Activated T-cell treated with anti-CD3 and anti-CD28 coated beads for 24 hours (primary cell): ENCODE measurements at places on chromosomes 7 and 10.

DNA sequence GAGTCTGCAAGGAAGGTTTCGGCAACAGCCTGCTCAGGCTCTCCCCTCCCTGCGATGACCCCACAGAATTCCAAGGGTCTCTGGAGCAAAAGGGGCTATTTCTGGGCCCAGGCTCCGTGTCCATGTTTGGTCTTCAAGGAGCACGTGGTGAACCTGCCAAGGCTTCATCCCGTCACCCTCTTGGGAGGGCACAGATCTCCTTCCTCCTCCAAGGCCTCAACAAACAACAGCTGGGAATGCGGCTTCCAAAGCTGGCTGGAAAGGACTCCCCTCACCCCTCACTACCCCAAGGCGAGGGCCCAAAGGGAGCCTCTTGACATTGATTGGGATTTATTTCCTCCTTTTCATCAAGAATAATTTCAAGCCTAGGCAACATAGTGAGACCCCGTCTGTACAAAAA is 14.0 kb upstream of the KPNA7 start:
- DNase-seq: no peak

DNA sequence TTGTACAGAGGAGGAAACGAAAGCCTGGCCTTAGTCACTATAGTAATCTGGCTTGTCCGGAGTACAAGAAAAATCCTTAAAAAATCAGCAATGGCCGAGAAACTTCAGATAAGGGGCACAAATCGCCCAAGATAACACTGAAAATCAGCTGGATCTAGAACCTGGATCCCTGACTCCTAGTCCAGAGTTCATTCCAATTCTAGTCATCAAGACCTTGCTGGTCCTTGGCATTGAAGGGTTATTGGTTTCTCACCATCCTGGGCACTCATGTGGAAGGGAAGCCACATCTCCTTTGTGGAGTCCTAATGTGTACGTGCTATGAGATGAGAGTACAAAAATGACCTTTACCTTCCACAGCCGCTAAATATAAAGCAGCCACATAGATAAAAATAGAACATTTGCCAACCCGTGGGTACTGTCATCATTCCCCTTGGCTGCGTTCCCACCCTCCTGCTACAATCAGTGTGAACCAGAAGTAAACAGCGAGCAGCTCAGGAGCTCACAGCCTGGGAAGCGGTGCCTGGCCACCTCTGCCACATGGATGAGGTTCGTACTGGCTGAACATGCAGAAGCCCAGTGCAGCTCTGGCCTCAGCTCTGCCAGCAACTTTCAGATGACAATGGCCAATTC is 116.0 kb upstream of the PDLIM1 start:
- DNase-seq: no peak

- DNase-seq: no peak
These were observed 1.7 kb downstream of the TNS3 start for GRCh38 chr7:47580175-47580706.

DNA sequence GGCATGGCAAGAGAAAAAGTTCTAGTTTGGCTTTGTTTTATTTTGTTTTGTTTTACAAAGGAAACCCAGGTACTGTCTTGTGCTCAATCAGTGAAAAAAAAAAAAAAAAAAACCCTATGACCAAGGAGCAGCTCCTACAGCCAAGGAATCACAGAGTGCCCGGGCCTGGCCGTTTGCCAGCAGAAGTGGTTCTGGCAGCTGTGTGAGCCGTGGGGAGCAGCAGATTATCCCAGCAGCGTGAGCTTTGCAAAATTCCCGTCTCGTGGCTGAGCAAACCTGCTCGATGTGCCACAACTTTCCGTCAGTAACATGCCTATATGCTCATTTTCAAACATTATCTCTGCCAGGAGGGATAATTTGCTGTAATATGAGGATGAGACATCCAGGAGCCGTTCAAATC is 293.7 kb downstream of the POU6F2 start:
- DNase-seq: no peak

DNA sequence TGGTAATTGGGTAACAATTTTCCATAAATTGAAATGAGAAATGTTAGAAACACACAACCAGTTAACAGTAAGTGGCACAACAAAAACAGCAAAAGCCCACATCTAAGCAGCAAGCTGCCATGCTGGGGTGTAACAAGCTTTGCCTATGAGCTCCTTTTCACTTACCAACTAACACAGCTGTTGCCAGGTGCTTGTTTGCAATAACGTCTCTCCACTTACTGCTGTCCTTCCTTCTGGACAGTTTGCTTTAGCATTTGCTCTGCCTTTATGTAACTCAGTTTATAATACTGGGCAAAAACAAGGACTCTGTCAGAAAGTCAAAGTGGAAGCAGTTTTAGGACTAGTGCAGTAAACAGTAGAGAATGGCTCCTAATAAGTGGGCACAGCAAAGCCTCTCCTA is 740.9 kb downstream of the POM121L12 start:
- DNase-seq: no peak

DNA sequence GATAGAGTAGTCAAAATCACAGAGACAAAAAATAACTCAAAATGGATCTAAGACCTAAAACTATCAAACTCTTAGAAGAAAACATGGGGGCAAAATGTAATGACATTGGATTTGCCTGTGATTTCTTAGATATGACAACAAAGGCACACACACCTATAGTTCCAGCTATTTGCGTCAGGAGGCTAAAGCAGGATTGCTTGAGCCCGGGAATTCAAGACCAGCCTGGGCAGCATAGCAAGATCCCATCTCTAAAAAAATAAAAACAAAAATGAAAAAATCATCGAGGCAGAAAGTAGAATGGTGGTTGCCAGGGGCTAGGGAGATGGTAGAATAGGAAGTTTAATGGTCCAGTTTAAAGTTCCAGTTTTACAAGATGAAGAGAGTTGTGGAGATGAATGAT is 113.3 kb downstream of the NRF1 start:
- no peak for DNase-seq

GRCh38 chr10:80371467-80371866 is 14.9 kb downstream of the DYDC2 start:
- no peak for DNase-seq

GRCh38 chr10:30088178-30088577 is 28.8 kb upstream of the JCAD start:
- no peak for DNase-seq

DNA sequence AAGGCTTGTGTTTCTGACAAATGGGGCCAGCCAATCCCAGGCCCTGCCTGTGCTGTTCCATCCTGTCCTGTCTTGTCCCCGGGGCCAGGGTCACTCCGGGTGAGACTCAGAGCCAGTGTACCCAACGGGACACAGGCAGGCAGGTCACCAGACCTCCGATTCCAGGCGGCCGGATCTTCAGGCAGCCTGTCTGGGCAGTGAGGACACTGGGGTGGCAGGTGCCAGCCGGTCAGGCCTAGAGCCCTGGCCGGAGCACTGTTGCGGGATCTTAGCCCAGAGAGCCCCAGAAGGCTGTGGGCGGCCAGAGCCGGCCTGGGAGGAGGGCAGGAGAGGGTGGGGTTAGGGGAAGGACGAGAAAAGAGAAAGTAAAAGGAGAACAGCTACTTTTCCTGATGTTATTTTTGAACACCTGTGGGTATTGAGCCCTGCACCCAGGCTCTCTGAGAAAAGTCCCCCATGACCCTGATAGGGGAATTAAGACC is 134.3 kb upstream of the TNRC18 start:
- no peak for DNase-seq

DNA sequence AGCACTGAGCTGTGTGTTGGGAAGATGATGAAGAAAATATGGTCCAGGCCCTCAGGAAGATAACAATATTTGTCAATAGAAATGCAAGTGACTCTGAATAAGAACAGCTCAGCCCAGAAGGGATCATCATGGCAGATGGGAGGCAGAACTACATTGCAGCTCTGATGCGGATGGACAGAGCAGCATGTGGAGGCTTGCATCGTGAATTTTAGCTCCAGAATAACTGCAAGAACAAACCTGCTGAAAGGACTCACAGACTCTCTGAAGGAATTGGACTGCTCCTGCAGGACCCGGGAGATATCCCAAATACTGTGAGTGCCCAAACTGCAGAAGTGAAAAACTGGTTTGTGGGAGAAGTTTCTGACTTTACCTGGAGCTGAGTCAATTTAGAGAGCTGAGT is 80.6 kb upstream of the LAMB4 start:
- no peak for DNase-seq

DNA sequence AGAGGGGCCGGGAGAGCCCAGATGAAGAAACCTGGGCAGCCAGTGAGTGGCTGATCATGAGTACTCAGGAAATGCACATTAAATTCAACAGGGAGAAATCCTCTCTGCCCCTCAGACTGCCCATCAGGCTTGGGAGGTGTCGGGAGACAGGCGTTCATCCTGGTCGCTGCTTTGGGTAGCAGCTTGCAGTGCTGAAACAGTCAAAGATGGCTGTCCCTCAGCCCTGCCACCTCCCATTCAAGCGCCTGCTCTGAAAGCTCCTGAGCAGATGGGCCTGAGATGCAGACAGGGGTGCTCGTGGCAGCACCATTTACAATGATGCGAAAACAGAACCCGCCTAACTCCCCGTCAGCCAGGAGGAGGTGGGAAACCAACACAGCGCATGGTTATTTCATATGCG is 3.6 kb upstream of the JAKMIP3 start:
- DNase-seq: no peak

GRCh38 chr7:83850125-83850524 is 201.2 kb upstream of the SEMA3E start:
- DNase-seq: no peak

GRCh38 chr7:32094516-32094915 is 24.3 kb upstream of the PDE1C start:
- no peak for DNase-seq

- DNase-seq: no peak
These were observed 11.5 kb downstream of the SCRN1 start for GRCh38 chr7:29977886-29978651.

DNA sequence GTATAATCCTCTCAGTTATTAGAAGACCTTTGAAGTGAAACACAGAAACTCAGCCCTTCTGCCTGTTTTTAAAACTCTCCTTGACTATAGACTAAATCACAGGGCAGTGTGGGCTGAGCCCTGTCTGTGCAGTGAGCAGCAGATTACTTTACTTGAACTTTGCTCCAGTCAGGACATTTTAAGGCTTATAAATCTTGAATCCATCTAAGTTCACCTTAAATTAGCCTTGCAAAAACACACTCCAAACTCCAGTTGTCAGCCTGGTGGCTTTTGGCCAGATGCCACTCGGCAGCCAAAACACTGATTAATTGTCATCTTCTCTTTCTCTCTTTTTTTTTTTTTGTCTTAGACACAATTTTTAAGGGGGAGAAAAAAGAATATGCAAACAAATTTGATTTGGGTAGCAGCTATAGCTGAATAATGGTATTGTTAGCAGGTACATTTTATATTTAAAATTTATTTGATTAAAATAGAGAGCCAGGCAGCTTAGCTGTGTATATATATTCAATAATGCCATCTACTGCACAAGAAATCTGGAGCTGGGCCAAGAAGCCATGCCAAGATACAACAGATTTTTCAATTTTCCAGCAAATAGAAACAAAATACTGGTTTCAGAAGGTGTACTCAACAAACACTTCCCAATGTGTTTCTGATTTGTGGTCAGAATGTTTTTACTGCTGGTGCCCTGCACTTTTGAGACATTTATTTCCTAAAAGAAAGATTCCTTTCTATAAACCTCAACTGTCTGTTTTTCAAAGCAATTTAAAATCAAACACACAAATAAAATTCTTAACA is 247.7 kb downstream of the TFEC start:
- no peak for DNase-seq

DNA sequence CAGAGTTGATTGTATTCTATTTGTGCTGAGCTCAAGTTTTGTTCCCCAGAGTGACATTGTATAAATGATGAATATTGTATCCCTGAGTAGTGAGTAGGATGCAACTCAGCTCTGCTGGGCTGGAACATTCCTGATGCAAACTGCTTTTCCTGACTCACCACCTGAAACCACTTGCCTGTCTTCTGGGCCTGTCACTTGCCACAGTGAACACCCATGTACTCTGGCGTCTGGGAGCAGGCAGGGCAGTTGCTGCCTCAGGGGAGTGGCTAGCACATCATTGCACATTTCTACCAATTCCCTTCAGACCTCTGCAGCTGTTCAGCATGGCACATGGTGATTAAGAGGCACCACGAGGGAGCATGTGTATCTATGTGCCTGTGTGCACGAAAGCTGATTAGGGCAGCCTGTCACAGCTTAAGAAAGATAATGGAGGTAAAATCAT is 157.3 kb downstream of the SND1 start:
- DNase-seq: peak; percentile 2

DNA sequence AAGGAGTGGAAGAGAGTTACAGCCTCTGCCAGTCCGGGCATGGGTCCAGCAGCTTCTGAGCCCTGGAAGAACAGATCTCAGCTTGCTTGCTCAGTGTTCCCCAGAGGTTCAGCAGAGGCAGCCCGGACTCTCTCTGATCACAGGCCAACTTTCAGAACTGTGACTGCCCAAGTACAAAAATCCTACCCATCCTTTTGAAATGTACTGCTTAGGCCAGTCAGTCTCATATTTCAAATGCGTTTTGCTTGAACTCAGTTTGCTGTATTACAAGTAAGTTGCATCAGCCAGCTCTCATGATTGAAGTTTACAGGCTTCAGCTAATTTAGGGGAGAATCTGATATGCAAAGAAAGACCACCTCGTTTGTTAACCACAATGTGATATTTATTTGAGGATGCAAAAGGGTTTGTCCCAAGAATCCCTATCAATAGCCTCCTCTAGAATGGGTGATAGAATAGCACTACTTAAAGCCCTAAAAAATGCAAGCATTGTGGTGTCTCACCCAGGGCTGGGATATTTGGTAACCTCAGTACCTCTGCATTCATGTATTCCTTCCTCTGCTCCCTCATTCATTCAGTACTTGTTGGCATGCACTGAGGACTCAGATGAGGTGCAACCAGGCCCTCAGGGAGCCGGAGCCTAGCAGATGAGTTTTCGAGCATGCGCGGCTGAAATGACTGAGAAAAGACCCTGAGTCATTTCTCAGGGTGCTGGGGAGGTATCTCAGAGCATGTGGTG is 7.0 kb downstream of the AIMP2 start:
- no peak for DNase-seq

- no peak for DNase-seq
These were observed 12.6 kb downstream of the TBATA start for GRCh38 chr10:70772627-70773026.

DNA sequence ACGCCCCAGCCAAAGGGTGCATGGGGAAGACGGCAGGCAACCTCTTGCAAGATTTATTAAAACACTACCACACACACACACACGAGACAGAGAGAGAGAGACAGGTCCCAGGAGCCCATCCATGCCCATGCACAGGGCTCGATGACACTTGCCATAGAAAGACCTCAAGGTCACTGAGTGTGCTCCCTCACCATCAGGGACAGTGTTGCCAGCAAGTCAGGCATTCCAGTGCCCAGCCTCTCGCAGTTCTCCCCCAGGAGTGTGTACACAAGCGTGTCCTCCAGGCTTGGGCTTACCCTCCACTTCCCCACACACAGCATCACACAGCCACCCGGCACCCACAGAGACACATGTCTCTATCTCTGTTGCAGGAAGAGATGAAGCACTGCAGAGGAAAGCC is 46.8 kb upstream of the SLF2 start:
- no peak for DNase-seq
